ENCODE measurements at places on chromosomes 5 and 9. TPM values are rescaled to one million over a fixed set of nuclear protein-coding genes. Genes with fewer than 3 reads are reported as not detected.

SLC28A3 gene
- polyA plus RNA-seq, result 0.09 TPM

CDH9 gene
- 10.2 TPM for polyA plus RNA-seq

SH3PXD2B gene
- polyA plus RNA-seq, result 27.1 TPM

FAM200C gene
- 14.2 TPM for polyA plus RNA-seq

FBXL7 gene
- polyA plus RNA-seq, result 24.1 TPM

PCDHGA10 gene
- 3.1 TPM for polyA plus RNA-seq

SPAAR gene
- 2.2 TPM for polyA plus RNA-seq

PCDHA9 gene
- not detected for polyA plus RNA-seq

ZNF782 gene
- polyA plus RNA-seq, result 6.4 TPM

ARID3C gene
- not detected for polyA plus RNA-seq

TXNDC8 gene
- polyA plus RNA-seq, result not detected

LAMC3 gene
- 23.6 TPM for polyA plus RNA-seq

FOXI1 gene
- 5.4 TPM for polyA plus RNA-seq

TRPM6 gene
- polyA plus RNA-seq, result 1.3 TPM

C9orf50 gene
- 0.99 TPM for polyA plus RNA-seq

SPATA31A3 gene
- polyA plus RNA-seq, result not detected

ANKRD31 gene
- polyA plus RNA-seq, result 0.47 TPM

SLC34A3 gene
- 15.4 TPM for polyA plus RNA-seq

ANKH gene
- 11.2 TPM for polyA plus RNA-seq

FCN2 gene
- polyA plus RNA-seq, result not detected

LIX1 gene
- polyA plus RNA-seq, result 6.2 TPM

DMRT2 gene
- 2.0 TPM for polyA plus RNA-seq

PTGS1 gene
- polyA plus RNA-seq, result 5.2 TPM

TEX48 gene
- polyA plus RNA-seq, result not detected

PCDHA4 gene
- 0.49 TPM for polyA plus RNA-seq

LRSAM1 gene
- polyA plus RNA-seq, result 14.2 TPM

SPINK13 gene
- polyA plus RNA-seq, result 0.79 TPM

SLC1A1 gene
- polyA plus RNA-seq, result 22.7 TPM

UBE2QL1 gene
- 0.82 TPM for polyA plus RNA-seq

CRHBP gene
- polyA plus RNA-seq, result 25.7 TPM

DAP gene
- polyA plus RNA-seq, result 140 TPM
